ENCODE measurements at places on chromosomes 12 and 14. TPM values are rescaled to one million over a fixed set of nuclear protein-coding genes. Genes with fewer than 3 reads are reported as not detected.

The ITGB7 gene
- total RNA-seq: 0.42 TPM

The CLEC4A gene
- not detected for total RNA-seq

The KRT73 gene
- total RNA-seq: not detected

The KRAS gene
- total RNA-seq: 19.3 TPM

The GZMB gene
- not detected for total RNA-seq

The GPR68 gene
- total RNA-seq: 1.3 TPM

The TPPP2 gene
- total RNA-seq: not detected

The ARMH4 gene
- 2.1 TPM for total RNA-seq

The A2M gene
- total RNA-seq: 1.4 TPM

The NEUROD4 gene
- not detected for total RNA-seq

The FOXN4 gene
- not detected for total RNA-seq

All from pulmonary artery endothelial cell (primary cell).